HCT116 (cell line): ENCODE measurements at places on chromosomes 5 and 9. TPM values are rescaled to one million over a fixed set of nuclear protein-coding genes. Genes with fewer than 3 reads are reported as not detected.

Gene FAM78A
- 3.4 TPM for total RNA-seq

Gene ACSL6
- total RNA-seq, result 2.3 TPM

Gene ANKRD31
- total RNA-seq, result 0.30 TPM

Gene STK32A
- 1.2 TPM for total RNA-seq

Gene CARD9
- total RNA-seq, result 1.2 TPM

- DNase-seq, result no peak
Observed at GRCh38 chr5:68464424-68464823, 248.9 kb downstream of the PIK3R1 start.

Gene DBH
- not detected for total RNA-seq

DNA sequence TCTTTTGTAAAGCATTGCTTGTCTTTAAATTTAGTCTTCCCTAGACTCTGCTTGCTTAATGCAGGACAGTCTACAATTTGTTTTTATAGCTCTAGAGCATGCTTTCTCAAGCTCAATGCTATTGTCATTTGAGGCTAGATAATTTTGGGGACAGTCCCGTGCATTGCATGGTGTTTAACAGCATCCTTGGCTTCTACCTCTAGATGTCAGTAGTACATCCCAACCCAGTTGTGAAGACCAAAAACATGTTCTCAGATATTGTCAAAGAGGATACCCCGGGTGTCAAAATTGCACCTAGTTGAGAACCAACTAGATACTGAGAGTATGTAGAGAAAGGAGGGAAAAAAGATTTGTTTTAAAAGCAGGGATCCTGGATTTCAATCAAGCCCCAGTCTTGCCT is 277.5 kb downstream of the CEMIP2 start:
- no peak for DNase-seq

Gene GAS1
- 0.07 TPM for total RNA-seq

Gene IER5L
- total RNA-seq, result 195 TPM

Gene ECSCR
- not detected for total RNA-seq

Gene FCN2
- not detected for total RNA-seq

GRCh38 chr9:70510157-70510770 is 95.8 kb upstream of the KLF9 start:
- DNase-seq, result peak; percentile 24

DNA sequence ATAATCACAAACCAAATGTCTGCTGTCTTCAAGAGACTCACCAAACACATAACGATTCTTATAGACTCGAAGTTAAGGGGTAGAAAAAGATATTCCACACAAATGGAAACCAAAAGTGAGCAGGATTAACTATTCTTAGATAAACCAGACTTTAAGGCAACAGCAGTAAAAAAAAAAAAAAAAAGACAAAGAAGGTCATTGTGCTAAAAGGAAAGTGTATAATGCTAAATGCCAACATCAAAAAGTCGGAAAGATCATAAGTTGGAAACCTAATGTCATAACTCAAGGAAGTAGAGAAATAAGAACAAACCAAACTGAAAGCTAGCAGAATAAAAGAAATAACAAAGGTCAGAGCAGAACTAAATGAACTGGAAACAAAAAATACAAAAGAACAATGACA is 714.6 kb downstream of the SEMA5A start:
- no peak for DNase-seq

DNA sequence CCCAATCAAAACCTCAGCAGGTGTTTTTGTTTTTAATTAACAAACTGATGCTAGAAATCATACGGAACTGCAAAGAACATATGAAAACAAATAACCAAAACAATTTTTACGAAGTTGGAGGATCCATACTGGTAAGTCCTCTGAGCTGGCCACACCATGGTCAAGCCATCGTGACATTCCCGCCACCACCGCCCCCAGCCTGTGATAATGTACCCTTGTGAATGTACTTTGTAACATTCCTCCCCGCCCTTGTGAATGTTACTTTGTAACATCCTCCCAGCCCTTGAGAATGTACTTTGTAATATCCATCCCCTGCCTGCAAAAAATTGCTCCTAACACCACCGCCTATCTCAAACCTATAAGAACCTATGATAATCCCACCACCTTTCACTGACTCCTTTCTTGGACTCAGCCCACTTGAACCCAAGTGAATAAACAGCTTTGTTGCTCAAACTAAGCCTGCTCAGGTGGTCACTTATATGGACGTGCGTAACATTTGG is 63.3 kb downstream of the RAPGEF6 start:
- DNase-seq, result no peak

- no peak for DNase-seq
Observed at GRCh38 chr9:75979362-75979761, 88.9 kb downstream of the PCSK5 start.

GRCh38 chr9:123445981-123446610 is 90.1 kb downstream of the CRB2 start:
- peak; percentile 23 for DNase-seq

GRCh38 chr9:75200892-75201470 is 112.7 kb downstream of the OSTF1 start:
- peak; percentile 61 for DNase-seq

GRCh38 chr9:87751423-87751822 is 25.5 kb downstream of the CTSL start:
- no peak for DNase-seq

GRCh38 chr9:33435821-33436277 is 11.5 kb downstream of the AQP3 start:
- DNase-seq, result no peak

Gene CD180
- not detected for total RNA-seq

- no peak for DNase-seq
Observed at GRCh38 chr5:32168460-32169033, 5.6 kb downstream of the GOLPH3 start.

DNA sequence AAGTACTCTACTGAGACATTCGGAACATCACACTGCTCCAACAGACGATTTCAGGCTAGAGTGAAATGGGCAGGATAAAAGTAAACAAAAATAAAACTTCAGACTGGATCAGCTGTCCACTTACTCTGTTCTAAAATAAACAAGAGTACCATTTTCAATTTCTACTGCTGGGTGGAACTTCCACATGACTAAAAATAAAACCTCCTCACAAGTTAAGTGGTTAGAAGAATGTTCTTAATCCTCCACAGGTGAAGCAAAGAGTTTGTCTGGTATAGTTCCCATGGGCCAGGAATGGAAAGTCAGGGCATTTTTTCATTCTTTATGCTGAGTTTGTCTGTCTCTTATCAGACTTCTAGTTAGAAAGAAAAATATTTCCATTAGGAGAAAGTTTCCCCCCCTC is 15.7 kb downstream of the NUDT12 start:
- DNase-seq, result no peak

DNA sequence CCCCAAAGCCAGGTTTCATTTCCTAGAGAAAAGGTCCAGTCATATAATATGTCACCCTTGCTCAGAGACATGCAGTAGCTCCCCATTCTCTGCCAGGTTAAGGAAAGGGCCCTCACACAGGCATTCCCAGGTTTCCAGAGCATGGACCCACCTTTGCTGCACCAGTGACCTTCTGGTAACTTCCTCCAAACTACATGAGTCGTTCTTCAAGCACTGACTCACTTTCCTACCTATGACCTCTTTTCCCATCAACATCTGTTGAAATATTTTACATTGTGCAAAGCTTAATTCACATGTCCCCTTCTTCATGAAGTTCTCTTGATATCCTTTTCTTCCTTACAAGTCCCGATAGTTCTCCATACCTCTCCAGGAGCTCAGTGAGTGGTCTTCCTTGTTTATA is 25.9 kb downstream of the SH3TC2 start:
- DNase-seq, result no peak

GRCh38 chr5:112165897-112166737 is 253.0 kb downstream of the EPB41L4A start:
- DNase-seq, result no peak

Gene TNFSF8
- total RNA-seq, result not detected

GRCh38 chr5:65801352-65801783 is 79.4 kb downstream of the NLN start:
- no peak for DNase-seq

GRCh38 chr9:134247918-134248631 is 78.2 kb upstream of the RXRA start:
- DNase-seq, result no peak
